ENCODE measurements at places on chromosomes 3 and 15. TPM values are rescaled to one million over a fixed set of nuclear protein-coding genes. Genes with fewer than 3 reads are reported as not detected.

DNA sequence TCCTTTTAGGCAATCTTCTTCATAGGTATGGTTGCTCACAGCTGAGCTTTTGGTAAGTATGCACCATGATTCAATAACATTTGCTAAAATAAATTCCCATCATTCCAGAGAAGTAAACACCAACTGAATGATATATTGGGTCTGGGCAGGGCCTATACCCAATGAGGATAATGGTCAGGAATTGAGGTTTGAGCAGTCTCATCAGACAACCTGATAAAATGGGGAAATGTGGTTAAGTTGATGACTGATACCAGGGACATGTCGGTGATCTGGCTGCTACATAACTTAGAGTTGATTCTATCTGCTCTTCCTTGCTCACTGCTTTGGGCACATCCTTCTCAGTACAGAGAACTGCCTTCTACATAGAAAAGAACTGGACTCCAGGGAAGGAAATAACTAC is 92.9 kb downstream of the GPR156 start:
- DNase-seq: no peak

GRCh38 chr3:30658328-30659052 is 52.1 kb downstream of the TGFBR2 start:
- DNase-seq: no peak

DNA sequence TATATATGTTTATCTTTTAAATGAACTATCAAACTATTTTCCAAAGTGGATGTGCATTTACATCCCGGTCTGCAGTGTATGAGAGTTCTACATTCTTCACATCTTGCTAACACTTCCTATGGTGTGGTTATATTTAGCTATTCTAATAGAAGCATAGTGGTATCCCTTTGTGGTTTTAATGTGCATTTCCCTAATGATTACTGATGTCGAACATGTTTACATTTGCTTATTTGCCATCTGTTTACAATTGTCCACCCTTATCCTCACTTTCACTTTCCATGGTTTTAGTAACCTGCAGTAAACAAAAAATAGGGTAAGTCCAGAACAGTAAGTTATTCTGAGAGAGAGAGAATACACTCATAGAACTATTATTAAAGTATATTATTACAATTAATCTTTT is 360.5 kb upstream of the NAALADL2 start:
- DNase-seq: no peak

The KLHL24 gene
- total RNA-seq: 98.9 TPM

DNA sequence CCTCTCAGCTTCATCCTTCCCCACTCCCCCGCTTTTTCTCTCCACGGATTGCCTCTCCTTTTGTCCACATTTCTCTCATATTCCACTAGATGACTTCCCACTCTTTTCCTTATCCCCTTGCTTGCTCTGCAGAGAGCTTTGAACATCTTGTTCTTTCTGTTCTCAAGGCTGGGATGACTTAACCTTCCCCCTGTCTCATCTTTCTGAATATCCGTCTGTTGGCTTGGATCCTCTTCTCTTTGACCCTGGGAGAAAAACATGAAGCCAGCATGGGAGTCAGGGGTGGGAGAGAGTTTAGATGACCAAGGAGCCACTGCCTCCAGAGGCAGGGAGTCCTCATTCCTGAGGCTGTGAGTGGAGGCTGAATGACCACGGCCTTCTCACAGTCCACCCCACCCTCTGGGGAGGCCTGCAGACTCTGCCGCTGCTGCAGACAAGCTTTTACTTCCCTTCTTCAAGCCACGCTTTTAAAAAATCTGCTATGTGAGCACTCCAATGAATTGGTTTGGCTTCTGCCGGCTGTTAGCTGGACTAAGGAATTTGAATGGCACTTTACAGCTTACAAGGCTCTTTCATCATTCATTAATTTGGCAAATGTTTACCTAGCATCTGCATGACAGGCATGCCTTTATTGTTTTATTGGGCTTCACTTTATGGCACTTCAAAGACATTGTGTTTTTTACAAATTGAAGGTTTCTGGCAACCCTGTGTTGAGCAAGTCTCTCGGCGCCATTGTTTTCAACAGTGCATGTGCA is 111.6 kb upstream of the SLC6A6 start:
- no peak for DNase-seq

DNA sequence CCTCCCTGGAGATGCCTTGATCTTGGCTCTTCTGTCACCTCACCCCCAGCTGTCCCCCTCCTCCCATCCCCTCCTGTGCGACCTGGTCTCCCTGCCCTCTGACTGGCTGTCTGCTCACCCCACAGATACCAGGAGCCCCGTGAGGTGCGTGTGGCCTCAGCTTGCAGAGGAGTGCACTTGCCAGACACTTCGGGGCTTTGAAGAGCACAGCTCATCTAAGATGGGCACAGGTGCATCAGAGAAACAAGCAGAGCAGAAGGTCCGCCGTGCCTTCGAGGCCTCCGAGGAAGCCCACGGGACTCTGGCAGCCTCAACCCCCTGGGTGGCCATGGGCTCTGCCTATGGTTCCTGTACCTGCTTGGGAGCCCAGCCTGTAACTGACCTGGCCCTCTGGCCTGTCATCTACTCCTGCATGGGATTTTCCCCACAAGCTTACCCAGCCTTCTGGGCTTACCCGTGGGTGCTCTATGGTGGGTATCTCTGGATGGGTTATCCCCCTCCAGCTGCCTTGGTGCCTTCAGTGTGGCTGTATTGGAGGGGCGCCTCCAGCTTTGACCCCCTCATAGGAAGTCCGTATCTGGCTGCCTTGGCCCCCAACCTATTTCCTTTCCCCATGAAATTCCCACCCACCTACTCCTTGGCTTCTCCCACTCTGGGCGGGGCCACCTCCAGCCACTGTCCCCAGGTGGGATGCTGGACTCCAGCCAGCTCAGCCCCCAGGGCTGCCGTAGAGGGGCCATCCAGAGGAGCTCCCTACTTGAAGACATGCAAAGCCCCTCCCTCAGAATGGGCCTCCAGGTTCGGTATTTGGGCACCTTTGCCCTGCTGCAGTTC is 3.8 kb downstream of the PRR23E start:
- peak; percentile 81 for DNase-seq

The GABRG3 gene
- total RNA-seq: 0.49 TPM

DNA sequence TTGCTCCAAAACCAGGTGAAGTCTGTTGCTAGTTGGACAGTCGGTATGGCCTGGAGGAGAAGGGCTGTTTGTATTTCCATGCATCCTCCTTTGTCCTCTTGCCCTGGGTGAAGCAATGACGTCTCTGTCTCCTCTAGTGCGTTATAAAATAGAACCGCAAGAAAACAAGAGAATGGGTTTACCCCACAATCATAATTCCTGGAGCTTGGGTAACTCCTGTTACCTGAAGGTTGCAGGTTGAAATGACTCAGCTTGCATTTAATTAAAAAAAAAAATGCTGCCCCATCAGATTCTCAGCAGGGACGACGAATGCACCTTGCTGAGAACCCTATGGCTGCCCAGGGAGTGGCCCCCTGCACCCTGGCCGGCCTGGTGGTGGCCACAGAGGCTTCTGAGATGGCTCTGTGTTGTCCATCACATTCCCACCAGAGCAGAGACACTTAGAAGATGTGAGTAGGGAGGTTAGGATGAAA is 228.2 kb upstream of the BHLHE40 start:
- DNase-seq: peak; percentile 72

DNA sequence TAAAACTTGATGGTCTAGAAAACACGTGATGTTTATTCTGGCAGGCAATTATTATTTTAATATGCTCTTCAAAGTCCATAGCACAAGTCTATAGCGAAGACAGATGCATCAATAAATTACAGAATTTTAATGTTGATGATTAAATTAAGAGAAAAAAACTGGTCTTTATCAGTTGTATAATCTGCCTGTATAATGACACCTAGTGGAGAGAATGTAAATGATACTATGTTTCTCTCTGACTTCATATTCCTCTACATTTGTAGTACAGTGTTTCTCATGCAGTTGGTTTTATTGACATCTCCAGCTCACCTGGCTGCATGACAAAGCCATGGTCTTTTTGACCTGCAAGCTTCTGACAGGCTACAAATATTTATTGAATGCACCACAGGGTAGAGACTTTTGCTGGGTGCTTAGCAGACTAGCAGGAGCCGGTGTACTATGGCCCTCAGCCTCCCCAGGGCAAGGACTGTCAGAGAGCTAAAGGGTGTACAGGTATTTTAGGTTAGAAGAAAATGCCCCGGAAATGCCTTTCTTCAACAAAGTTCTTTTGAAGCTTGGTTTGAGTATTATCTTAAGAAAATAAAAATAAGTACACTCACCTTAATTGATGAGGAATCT is 289.9 kb downstream of the GAP43 start:
- DNase-seq: no peak

DNA sequence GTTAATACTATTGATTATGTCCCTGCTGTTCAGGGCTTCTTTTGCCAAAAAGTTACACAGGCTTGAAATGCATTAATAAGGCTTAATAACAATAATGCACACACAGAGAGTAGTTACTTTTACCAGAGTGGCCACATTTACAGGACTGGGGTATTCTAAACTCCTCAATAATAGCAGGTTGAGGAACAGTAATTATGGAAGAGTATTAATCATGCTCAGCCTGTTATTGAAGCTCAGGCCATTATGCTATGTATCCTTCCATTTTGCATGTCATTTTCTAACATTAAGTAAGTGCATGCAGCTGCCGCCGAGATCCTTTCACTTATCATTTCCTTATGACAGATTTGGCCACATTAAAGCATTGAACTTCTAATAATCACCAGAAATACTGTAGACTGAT is 5.7 kb downstream of the ARRDC4 start:
- DNase-seq: no peak

The PRICKLE2 gene
- 10.2 TPM for total RNA-seq

GRCh38 chr3:13607821-13608597 is 59.1 kb downstream of the FBLN2 start:
- DNase-seq: no peak

GRCh38 chr3:138314751-138315150 is 14.9 kb downstream of the NME9 start:
- DNase-seq: no peak

GRCh38 chr3:45646051-45646585 is 43.1 kb upstream of the SACM1L start:
- DNase-seq: peak; percentile 44

- no peak for DNase-seq
Observed at GRCh38 chr3:150805354-150805753, 42.4 kb upstream of the SIAH2 start.

- DNase-seq: no peak
Observed at GRCh38 chr3:30341851-30342250, 264.6 kb upstream of the TGFBR2 start.

DNA sequence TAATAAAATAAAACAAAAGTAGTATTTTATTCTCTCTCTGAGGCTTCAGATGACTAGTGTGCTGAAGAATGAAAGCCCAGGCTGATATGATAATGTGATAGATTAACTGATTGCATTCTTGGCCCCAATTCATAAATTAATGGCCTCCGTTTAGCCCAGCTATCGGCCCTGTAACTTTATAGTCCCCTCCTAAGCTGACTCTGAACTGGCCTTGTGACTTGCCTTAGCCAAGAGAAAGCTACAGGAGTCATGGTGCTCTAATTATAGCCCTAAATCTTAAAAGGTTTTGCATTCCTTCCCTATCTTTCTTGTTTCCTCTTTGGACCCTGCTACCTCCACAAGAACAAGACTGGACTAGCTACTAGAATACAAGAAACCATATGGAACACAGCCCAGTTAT is 123.2 kb upstream of the EPHA3 start:
- no peak for DNase-seq

DNA sequence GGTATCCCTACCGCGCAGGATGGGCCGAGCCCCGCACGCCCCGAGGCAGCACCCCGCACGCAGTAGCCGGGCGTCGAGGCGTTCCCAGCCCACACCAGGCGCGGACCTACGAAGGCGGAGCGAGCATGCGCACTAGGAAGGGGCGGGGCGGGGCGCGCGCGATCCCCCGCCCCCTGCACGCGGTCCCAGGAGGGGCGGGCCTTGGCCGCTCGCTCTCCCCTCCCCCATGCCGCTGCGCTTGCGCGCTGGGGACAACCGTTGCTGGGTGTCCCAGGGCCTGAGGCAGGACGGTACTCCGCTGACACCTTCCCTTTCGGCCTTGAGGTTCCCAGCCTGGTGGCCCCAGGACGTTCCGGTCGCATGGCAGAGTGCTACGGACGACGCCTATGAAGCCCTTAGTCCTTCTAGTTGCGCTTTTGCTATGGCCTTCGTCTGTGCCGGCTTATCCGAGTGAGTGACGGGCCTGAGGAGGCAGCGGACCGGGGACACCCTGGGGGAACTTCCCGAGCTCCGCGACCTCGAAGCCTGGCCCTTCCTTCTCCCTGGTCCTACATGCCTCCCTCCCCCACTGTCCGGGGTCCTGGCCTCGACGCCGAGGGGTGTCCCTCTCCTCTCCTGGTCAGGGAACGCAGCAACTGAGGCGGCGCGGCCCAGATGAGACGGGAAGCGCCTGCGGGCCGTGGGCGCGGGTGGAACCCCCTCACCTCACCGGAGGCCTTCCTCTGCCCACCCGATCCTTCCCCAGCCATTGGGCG is at the start of gene SPESP1:
TSS of gene SPESP1 (plus strand) at position 258 of the 755 bp plus-strand sequence. CDS start at position 387, 129 bp downstream.
- DNase-seq: peak; percentile 17

DNA sequence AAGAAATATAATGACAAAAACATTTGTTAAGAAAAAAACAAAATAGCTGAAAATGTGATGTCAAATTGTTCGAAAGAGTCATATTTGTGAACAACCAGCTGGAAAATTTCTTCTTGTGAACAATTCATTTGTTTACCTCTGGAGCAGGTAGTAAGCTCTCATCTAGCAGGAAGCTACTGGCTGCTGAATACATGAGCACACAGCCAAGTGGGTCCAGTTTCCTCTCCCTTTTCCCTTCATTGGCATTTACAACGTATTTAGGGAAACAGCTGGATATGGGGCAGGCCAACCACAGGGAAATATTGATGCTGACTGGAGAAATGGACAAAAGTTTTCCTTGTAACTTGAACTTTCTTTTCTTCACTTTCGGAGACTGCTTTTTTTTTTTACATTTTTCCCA is 1354.7 kb upstream of the EPHA6 start:
- DNase-seq: no peak

- no peak for DNase-seq
Observed at GRCh38 chr15:91522605-91523332, 330.7 kb upstream of the SLCO3A1 start.

DNA sequence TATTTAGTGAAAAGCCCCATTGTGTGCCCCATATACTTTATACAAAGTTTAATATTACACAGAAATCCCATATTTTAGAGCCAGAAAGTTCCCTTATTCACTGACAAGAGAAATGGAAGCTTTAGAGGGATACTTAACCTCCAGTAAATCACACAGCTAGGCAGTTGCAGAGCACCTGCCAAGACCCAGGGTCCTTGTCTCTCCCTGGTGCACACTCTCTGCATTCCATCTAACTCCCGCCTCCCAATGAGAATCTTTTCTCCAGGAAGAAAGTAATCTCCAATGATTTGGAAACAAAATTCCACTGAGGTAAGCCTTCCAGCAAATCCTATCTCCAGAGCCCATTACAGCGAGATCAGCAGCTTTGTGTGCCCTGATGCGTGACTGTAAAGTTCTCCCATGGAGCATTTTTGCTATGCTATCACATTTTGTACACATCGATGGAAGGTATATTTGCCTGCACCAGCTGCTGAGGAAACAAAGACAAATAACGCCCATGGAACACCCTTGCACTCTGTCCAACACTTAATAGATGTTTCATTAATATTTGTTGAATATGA is 41.4 kb downstream of the ULK4 start:
- no peak for DNase-seq
